Activated T-helper 1 cell treated with anti-CD3 and anti-CD28 coated beads, Interleukin-12 subunit alpha, Interleukin-12 subunit beta, Interleukin-2, Interleukin-4 antibody, amounts not matched to agents 30 ng/mL and 10 ng/mL and 1 ng/mL, durations not matched to agents 14 hours and 24 hours and 36 hours (primary cell): ENCODE measurements at places on chromosomes 7 and 10. TPM values are rescaled to one million over a fixed set of nuclear protein-coding genes. Genes with fewer than 3 reads are reported as not detected.

DNA sequence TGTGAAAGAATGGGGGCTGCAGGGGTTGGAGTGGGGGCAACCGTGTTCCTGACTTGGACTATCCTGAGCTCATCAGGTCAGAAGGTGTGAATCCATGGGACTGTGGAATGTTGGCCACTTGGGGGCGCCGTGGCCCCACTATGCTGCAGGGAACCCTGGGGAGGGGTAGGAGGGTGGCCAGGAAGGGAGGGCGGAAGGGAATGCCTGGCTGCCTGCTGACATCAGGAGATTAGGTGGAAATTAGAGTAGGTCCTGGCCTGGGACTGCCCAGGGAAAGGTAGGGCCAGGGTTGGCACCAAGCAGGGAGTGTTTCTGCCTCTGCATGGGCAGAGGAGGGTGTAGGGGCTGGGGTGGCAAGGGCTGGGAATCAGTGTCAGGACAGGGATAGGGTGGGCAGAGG lies 65.8 kb upstream of the PRSS58 start:
- no peak for DNase-seq

- DNase-seq, result no peak
Observed at GRCh38 chr7:158999496-158999895, 143.1 kb downstream of the DYNC2I1 start.

DNA sequence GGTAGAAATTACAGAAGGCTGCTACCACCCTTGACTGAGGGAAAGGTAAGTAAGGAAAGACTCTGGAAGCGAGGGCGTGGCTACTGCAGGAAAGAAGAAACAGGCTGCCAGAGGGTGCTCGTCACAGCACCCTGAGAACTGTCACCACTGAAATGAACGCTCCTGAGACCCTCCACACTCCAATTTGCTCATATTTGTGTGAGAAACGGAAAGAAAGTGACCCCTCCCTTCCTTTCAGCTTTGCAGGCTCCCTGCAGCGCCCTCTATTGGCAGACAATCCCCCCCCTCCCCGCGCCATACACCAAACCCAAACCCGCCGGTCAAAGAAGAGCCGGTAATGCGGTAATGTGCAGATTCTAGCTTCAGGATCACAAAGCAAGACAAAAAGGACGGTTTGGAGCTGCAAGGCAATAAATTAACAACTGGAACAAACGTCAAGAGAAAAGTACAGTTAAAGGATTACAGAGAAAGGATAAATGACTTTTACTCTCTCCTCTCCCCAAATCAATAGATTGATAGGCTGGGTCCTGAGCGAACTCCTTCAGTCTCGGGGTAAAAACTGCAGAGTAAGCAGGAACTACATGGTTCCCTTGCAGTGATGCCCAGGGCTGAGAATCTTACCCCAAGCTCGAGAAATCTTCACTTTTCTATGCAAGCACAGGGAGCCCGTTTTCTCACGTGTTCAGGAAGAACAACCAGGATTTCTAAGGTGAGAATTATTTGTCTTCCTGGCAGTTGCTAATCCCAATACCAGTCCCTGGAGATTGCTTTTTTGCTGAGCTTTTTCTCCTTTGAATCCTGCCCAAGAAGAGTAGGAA lies 47.6 kb downstream of the STEAP1B start:
- peak; percentile 17 for DNase-seq

GRCh38 chr10:110350812-110351211 lies 46.1 kb upstream of the SMNDC1 start:
- DNase-seq, result no peak

GRCh38 chr7:25369786-25370185 lies 141.5 kb upstream of the NPVF start:
- DNase-seq, result no peak

DNA sequence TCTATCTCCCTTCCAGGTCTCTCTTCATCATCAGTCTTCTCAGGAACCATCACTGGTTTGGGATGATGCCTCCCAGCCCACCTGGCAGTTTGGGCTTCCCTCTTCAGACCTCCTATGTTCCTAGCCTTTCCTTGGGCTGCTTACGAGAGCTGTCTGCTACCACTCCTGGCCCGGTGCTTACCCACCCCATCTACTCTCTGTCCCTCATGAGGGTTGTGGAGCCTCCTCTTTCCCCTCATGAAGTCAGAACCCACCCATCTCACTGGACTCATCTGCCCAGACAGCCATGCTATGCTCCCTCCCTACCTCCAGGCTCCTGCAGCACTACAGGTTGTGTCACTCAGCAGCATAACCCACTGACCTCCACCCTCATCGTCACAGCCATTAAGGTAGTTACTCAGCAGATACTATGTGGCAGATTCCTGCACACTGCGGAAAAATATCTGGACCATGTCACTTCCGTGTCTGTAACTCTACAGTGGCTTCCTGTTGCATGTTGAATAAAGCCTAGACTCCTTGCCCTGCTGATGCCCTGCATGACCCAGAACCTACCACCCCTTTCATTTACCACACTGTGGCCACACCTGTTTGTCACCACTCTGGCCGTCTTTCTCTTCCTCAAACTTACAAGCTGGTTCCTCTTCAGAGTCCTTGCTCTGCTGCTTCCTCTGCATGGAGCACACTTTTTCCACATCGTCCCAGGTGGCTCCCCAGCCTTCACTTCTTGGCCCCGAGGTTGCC lies 2.0 kb downstream of the DBNL start:
- DNase-seq, result no peak

GRCh38 chr10:92385831-92386230 lies 94.9 kb downstream of the MARCHF5 start:
- no peak for DNase-seq

DNA sequence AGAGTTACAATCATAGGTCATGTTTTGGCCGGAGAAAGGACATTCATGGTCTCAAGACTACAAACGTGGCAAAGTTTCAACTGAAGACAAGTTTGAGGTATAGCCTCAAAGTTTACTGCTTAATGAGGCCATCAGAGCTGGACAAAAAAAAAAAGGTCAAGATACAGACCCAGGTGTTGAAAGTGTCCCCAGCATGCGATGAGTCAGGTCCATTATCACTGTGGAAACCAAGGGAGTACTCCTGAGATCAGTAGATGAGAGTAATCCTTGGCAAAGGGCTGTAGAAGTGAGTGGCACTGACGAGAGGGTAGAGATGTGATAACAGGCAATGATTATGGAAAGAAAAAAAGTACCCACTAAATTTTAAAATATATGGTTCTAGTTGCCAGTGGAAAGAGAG lies 80.1 kb upstream of the LRRN3 start:
- no peak for DNase-seq

DNA sequence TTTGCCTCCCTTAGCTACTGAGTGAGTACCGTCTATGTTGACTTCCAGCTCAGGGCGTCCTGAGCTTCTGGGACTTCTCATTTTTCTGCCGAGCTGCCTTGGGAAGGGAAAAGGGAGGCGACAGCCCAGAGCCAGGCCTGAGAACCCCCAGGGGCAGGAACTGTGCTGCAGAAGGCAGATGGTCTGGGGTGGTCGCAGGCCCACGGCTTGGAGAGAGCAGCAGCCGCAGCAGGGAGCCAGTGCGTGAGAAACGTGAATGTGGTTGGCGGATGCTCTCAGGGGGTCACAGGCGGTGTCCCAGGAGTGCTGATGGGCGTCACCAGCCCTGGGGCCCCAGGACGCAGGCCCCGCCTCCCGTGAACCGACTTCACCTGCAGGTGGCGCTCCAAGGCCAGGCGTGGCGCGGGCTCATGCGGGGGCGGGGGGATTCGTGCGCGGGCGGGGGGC lies 9.2 kb upstream of the PWWP2B start:
- peak; percentile 63 for DNase-seq

- no peak for DNase-seq
Observed at GRCh38 chr7:140738280-140738679, 41.8 kb downstream of the NDUFB2 start.

GRCh38 chr10:107163076-107163855 lies 1.2 kb downstream of the SORCS1 start:
- no peak for DNase-seq

DNA sequence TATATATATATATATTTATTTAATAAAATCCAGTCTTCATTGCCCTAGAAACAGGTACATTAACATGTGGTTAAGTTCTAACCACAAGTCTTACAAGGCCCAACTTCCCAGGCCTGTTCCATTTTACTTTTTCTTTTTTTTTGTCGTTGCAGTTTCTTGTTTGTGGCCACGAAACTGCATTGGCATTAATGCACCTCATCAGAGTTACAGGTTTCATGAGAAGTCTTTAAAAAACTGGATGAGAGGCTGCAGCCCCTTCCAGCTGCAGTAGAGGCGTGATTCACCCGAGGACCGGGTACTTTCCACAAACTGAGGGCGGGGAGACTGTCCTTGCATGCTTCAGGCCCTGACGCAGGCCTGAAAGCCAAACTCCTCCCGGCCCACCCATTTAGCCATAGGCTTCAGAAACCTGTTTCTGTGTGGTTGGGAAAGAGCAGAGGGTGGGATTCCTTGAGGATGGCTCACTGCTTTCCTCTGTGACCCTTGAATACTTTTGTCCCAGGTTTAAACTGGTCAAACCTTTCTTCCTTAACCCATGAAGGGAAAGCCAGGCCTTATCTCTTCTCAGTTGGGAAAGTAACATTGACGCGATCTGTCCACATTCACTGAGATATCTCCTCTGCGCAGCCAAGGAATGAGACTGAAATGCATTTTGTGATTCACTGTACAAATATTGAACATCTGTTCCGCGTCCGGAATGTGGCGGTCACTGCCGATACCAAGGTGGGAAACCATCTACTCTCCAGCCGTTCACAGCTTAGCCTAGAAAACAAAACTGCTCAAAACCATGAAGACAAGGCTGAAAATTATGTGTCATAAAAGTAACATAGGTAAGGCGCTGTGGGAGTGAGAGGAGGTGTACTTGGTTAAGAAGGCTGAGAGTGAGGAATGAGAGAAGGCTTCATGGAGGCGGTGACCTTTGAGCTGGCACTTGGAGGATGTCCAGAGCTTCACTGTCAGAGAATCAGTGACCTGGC lies 311.7 kb downstream of the GATA3 start:
- no peak for DNase-seq

DNA sequence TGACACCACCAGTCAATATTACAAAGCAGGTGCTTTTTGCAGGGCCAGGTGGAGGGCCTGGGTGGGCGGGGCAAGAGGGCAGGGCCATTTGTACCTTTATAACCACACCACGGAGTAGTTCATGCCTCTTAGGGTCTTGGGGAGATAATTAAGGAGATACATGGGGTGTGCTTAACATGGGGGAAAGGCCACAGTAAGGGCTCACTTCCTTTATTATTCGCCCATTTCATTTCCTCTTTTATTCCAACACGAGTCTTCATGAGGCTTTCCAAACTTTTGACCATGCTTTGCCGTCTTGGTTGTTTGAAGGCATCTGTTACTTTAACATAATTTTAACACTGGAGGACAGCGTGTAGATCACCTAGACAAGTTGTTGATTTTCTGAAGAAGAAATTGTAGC lies 33.3 kb upstream of the LYZL2 start:
- no peak for DNase-seq

DNA sequence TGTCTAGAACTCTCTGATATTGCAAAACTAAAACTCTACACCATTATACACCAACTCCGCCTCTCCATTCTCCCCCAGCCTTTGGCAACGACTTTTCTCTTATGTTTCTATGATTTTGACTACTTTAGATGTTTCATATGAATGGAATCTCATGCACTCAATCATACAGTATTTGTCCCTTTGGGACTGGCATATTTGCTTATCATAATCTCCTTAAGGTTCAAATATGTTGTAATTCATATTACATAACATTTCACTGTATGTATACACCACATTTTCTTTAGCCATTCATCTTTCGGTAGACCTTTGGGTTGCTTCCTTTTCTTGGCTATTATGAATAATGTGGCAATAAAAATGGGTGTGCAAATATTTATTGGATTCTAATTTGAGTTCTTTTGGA lies 164.4 kb downstream of the ARL4A start:
- DNase-seq, result no peak

GRCh38 chr7:131733604-131734003 lies 177.2 kb upstream of the PODXL start:
- DNase-seq, result no peak

GRCh38 chr7:50610521-50611277 lies 45.5 kb upstream of the DDC start:
- peak; percentile 34 for DNase-seq

INA gene
- total RNA-seq, result 1.5 TPM in 2 replicates

TUBB8 gene
- not detected in 2 replicates for total RNA-seq

GPER1 gene
- not detected in 2 replicates for total RNA-seq

OGDHL gene
- total RNA-seq, result 1.2 and 2.8 TPM in 2 replicates

ESYT2 gene
- 59.1 and 63.1 TPM in 2 replicates for total RNA-seq

AEBP1 gene
- 17.0 and 17.2 TPM in 2 replicates for total RNA-seq

CALML5 gene
- total RNA-seq, result not detected in 2 replicates

ZNF727 gene
- total RNA-seq, result 0.12 TPM in 1 of 2 replicates, not detected in the other

TMEM196 gene
- total RNA-seq, result not detected in 2 replicates
